ENCODE measurements at places on chromosomes 7 and 10.

DNA sequence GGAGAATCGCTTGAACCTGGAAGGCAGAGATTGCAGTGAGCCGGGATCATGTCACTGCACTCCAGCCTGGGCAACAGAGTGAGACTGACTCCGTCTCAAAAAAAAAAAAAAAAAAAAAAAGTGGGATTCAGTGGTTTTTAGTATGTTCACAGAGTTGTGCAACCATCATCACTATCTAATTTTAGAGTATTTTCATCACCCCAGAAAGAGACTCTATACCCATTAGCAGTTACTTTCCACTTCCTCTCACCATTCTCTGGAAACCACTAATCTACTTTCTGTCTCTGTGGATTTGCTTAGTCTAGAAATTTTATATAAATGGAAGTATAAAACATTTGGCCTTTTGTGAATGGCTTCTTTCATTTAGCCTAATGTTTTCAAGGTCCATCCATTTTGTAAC, 113.4 kb downstream of the ST7 start:
- no peak for DNase-seq

GRCh38 chr10:13347500-13348156, 465 bp downstream of the SEPHS1 start:
- peak; percentile 74 for DNase-seq

- DNase-seq = no peak
These were observed 185.0 kb upstream of the TMEM196 start for GRCh38 chr7:19958309-19958896.

- DNase-seq = no peak
These were observed 130.8 kb upstream of the LYZL1 start for GRCh38 chr10:29158066-29158465.

- DNase-seq = no peak
These were observed 997.9 kb upstream of the POT1 start for GRCh38 chr7:125927556-125927955.

DNA sequence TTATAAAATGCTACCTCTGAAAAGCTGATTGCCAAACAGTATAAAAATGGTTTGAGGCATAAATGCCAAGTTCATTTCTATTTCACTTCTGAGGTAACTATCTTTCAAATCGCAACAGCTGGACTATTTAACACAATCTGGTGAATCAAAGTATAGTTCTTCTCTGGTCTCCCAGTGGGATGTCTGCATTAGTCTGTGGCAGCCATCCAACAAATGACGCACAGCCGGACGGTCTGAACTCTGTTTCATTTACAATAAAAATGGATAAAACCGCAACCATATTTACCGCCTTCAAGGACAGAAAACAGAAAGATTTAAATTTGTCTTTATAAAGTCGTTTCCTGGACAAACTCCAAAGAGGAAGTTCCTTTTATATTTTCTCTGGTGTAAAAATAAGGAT, 41.9 kb downstream of the ENO4 start:
- DNase-seq = no peak

DNA sequence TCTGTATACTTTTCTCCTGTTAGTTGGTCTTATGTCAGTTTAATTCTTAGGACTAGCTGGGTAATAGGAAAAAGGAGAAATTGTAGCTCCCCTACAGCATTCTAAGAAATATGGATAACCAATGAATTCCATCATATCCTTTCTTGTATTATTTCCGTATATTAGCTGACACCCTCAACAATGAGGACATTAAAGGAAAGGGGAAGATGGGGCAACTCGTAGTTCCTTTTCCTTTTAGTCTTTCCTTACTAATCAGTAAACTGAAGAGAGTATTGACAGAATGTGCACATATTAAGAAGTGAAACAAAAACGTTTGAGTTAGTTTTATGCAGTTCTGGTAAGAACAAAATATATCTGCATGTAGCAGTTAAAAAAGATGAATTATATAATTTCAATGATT, 35.1 kb upstream of the C10orf67 start:
- no peak for DNase-seq

DNA sequence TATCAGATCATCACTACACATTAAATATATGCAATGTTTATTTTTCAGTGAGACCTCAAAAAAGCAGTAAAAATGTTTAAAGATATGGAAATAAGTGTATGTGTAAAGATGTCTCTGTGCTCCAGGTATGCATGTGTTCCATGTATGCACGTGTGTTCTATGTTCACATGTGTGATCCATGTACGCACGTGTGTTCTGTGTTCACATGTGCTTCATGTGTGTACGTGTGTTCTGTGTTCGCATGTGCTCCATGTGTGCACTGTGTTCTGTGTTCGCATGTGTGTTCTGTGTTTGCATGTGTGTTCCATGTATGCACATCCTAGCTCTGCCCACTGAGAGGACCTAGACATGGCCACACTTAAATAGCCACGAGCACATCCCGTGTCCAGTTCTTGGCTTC, 15.6 kb upstream of the PDIA4 start:
- DNase-seq = no peak

DNA sequence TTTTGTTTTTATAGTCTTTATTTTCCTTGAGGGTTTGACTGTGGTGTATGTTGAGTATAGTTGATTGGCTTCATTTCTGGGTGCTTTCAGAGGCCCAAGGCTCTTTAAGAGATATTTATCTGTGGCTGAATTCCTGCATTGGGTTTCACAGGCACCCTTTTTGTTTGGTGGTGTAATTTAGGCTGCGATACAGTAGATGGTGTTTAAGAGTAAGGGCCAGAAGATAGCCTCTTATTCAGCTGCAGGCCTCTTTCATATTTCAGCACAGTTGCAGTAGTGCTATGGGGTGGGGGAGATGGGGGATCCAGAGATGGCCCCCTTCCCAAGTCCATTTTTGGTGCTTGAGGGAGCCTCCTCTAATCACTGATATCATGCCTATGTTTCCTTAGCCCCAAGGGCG, 69.7 kb downstream of the MGAM2 start:
- DNase-seq = no peak
